ENCODE measurements at places on chromosomes 5 and 9.

DNA sequence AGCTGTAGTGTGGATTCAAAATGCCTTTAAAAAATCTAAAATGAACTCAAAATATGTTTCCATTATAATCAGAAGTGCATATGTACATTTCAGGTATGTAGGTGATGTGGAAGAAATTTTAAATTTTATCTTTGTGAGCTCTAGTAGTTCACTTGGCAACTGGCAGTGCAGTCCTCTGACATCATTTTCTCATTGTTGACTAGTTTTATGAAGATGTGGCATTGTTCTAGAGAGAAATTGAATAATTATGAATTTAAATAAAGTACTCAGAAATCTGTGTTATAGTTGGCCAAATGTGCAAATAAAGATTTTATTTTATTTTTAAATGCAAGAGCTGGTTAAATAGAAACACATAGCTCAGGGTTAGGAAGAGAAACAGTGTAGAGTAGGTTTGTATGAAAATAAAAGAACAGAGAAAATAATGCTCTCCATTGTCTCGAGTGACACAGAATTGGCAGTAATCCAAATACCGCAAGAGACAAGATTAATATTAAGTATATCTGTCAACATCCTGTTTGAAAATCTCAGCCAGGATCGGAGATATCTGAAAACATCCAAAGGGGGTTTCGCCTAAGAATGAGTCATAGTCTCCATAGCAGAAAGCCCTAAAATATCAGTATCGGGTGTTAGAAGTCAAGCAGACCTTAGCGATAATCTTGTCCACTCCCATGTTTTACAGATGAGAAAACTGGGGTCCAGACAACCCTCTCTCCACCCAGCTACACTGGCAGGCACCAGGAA lies 189.4 kb downstream of the CCDC192 start:
- no peak for DNase-seq

GRCh38 chr9:18907927-18908625 lies 124.9 kb downstream of the SAXO1 start:
- no peak for DNase-seq

DNA sequence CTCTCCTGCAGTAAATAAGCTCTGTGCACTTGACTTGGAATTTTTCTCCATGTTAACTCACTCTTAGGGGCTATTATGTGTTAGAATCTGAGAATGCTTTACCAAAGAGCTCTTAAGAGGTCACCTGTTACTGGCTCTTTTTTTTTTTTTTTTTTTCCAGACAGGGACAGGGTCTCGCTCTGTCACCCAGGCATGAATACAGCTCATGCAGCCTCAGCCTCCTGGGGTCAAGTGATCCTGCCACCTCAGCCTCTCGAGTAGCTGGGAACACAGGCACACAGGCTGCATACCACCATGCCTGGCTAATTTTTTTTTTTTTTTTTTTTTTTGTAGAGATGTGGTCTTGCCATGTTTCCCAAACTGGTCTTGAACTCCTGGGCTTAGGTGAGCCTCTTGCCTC lies 22.1 kb downstream of the HMGXB3 start:
- no peak for DNase-seq

GRCh38 chr9:77975806-77976205 lies 55.8 kb downstream of the GNAQ start:
- DNase-seq, result no peak

DNA sequence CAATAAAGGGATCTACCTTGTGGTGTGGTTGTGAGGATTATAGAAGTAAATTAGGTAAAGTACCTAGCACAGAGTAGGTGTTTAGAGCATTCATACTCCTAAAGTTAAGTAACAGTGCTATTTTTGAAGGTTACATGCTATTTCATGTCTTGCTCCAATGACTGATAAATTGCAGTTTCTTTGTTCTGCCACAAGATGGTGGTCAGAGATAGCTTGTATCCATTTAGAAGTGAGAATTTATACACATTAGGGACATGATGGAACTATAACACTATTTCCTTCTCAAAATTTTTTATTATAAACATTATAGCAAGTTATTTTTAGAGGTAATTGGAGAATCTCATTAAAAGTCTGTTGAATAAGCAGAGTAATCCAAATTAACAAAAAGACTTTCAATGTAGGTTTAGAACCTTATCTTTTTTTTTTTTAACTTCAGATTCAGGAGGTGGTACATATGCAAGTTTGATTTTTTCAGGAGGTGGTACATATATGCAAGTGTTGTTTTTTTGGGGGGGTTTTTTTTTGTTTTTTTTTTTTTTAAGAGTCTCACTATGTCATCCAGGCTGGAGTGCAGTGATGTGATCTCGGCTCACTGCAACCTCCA lies 17.1 kb downstream of the MTREX start:
- DNase-seq, result no peak

DNA sequence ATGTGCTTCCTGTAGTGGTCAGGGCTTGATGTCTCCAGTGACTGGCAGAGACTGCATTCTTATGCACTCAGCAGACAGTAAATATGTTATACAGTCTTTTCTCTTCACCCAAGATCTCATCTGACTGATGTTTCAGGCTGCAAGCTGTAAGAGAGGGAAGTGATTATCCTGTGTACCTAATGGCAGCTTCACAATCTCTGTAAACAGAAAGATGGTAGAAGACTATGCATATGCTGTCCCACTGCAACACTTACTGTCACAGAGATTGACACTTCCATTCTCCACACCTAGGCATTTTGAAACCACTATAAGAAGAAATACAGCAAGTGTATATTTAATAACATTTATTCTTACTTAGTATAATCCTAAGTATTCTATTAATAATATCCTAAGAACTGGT lies 97.6 kb upstream of the ANXA1 start:
- DNase-seq, result no peak

All from upper lobe of left lung (tissue), 6 donors.